ENCODE measurements at places on chromosomes 6 and 20.

DNA sequence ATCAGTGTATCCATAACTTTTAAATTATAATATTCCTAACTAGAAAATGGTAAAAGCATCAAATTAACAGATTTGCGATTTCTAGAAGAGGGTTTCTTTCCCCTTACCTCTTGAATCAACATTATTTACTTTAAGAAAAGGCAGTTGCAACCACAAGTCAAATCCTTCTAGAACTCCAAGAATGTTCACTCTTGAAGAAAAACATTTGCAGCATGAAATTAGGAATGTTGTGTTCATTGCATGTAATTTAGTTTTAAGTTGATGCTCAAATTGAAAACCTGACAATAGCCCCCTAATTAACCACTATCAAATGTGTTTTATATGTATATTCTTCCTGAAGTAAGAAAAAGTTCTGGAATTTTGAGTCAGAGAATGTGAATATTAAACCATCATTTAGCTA, 2.3 kb upstream of the REV3L start:
- DNase-seq: no peak

DNA sequence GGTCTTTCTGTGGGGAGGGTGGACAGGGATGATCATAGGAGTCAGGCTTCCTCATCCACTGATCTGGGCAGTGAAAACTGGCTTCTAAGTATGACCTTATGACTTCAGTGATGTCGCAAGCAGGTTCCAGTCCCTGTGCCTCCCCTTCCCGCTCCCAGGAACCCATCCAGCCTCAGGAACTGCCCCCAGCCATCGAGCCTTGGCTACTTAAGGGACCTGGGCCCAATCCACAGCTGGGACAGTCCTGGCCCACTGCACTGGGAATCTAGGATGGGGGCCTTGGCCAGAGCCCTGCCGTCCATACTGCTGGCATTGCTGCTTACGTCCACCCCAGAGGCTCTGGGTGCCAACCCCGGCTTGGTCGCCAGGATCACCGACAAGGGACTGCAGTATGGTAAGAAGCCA, at the start of gene LBP:
Gene LBP (plus strand): TSS at position 236 of the 405 bp plus-strand sequence. CDS start 35 bp downstream, at position 271.
- no peak for DNase-seq

GRCh38 chr6:133681891-133682290, 207.0 kb upstream of the TCF21 start:
- DNase-seq: no peak

DNA sequence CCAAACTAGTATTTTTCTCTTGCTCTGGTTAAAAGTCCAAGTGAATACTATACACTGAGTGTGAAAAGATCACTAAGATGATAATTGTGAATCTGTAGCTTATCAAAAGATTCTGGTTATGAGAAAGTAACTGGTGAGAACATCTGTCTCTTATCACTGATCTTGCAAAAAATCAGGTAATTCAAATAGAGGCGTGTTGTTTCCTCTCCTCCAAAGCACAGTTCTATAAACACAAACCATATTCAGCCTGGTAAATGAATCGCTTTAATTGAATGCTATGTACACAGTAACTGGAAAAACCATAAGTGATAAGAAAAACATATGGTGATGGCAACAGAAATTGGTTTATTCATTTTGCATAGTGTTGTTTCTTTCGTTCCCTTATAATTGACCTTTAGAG, 161.0 kb downstream of the RALGAPA2 start:
- DNase-seq: no peak

- no peak for DNase-seq
These were observed 46.4 kb upstream of the SPDEF start for GRCh38 chr6:34602318-34603111.

GRCh38 chr20:56368351-56369134, 9.8 kb downstream of the FAM210B start:
- DNase-seq: no peak

- no peak for DNase-seq
These were observed 19.0 kb upstream of the TRDN start for GRCh38 chr6:123655521-123656306.

GRCh38 chr6:143127941-143128680, 67.4 kb downstream of the AIG1 start:
- no peak for DNase-seq

GRCh38 chr6:44129841-44130322, 2.5 kb downstream of the TMEM63B start:
- no peak for DNase-seq

- DNase-seq: peak; percentile 64
These were observed 155.4 kb downstream of the NRN1 start for GRCh38 chr6:5851261-5851757.

DNA sequence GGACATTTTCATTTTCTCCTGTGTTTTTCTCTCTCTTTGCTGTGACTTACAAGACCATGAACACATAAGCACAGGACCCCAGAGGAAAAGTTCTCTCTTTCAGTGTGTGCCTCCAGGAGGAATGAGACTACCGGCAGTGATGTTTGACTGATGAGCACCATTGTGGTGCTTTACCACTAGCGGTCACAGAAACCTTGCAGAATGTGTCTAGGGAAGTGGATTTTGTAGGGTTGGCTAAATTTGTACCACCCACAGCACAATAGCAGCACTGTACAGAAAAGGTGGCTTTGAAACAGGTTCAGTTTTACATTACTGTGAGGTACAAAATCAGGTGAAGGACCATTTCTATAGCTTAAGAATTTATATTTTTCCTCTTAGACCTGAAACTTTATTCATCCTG, 301.9 kb upstream of the SUPT3H start:
- no peak for DNase-seq

DNA sequence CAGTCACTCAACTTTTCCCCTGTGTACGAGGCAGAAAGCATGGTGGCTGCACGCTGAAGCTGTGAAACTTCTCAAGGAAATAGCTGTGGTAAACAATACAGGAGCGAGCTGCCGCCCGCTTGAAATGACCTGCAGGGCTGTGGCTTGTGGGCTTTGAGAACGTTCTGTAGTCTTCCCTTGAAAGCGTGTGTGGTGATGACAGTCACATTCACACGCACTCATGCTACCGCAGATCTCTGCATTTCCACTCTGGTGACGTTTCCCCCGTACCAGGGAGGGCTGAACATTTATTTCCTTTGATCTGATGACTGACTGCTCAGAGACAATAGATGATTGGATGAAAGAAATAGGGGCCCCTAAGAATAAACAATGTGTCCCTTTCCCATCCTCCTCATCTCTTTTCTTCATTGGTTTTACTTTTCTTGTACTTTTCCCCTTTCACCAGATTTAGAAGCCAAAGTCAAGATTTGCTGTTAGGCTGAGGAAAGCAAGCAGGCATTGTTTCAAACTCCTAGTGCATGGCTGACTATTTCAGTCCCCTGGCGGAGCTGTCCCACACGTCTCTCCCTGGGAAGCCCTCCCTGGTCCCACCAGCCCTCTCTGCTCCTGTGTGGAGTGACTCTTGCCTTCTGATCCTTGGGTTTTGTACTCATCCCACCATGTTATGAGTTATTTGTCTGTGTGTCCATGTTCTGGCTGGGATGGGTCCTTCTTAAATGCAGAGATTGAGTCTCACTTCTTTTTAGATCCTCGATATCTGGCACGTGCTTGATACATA, 3.9 kb downstream of the SYTL3 start:
- DNase-seq: peak; percentile 94

GRCh38 chr20:60034231-60035110, 76.2 kb downstream of the CDH26 start:
- no peak for DNase-seq

GRCh38 chr20:50777373-50777772, 17.5 kb upstream of the BCAS4 start:
- DNase-seq: no peak

DNA sequence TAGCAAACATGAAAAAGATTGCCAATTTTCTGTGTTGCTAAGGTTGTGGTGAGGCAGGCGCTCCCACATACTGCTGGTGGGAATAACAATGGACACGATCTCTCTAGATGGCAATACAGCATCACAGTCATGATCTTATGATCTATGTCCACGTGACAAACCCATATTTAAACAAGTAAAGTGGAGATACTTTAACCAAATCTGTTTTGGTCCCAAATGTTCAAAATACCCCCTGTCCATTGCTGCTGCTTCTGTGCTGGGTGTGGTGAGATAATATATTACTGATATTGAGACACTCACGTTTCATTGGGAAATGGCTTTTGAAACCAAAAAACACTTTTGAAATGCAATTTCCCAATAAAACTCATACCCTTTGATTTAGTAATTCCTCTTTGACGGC, 23.0 kb downstream of the SIRPD start:
- no peak for DNase-seq

- DNase-seq: no peak
These were observed 22.6 kb upstream of the SH3BGRL2 start for GRCh38 chr6:79608334-79609224.

DNA sequence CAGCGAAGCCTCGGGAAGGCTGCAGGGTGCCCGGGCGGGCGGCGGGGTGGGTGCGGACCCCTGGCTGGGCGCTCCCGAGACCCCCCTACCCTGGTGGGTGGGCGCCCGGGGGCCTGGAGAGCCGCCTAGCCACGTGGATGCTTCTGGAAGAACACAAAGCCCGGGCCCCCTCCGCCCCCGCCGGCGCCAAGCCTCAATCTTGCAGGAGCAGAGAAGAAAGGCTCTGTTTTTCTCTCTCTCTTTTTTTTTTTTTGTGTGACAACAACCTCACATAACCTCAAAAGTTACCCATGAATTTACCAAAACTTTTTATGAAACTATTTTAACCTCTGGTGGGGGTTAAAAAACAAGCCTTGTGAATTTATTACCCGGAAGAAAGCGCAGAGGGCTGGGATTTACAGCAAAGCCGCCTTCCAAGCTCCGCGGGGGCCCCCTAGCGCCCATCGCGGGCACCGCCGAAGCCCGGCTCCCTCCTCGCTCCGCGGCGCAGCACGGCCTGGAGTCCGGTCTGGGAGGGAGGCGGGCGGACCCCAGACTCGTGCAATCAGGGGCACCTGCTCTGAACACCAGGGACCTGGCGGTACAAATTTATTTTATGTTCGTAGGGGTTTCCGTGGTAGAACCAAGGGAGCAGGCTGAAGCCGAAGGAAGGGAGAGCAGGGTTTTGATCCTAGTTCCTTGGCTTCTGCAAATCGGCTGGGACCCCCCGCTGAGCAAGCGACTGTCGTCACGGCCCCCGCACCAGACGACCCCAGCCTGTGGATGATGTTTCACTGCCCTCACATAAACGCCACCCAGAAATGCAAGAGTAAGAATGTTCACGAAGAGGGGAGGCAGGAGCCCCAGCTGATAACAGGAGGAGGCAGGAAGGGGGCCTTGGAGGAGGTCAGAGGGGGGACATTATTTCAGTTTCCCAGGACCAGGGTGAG, 58.9 kb downstream of the ZNF831 start:
- peak; percentile 80 for DNase-seq

DNA sequence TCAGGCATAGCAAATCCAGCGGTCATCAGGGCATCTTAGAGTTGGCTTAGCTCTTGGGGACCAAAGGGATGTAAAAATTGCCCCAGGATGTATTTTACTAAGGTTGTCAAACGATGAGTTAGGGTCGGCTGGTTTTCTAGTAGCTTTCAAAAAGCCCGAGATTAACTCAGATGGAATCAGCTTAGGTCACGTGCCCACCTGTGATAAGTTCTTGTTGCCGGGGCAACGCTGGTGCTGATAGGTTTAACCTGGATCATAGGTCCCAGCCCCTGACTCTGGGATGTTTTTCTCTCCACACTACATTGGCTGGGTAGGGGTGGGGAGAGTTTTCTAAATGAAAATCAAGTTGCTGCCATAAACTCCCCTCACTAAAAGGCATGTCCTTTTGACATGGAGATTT, 257.3 kb upstream of the SULF2 start:
- DNase-seq: no peak

GRCh38 chr6:86936834-86937218, 502 bp upstream of the HTR1E start:
- no peak for DNase-seq

DNA sequence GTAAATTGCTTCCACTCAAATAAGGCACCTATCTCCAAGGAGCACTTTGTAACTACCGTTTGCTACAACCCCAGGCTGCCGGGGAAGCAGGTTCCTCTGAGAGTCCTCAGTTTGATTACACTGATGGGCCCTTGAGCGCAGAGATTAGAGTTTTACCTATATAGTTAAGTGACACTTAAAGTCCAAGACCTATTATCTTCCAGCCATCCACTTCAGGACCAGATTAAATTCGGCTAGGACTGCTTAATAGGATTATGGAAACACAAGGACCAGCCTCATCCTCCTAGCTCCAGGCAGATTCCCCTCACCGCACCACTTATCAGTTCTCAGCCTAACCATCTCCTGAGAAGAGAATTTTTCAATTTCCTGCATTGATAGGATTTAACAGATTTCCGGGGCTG, 64.7 kb upstream of the TIAM2 start:
- no peak for DNase-seq

GRCh38 chr20:8860011-8860495, 208.8 kb upstream of the PLCB4 start:
- no peak for DNase-seq

DNA sequence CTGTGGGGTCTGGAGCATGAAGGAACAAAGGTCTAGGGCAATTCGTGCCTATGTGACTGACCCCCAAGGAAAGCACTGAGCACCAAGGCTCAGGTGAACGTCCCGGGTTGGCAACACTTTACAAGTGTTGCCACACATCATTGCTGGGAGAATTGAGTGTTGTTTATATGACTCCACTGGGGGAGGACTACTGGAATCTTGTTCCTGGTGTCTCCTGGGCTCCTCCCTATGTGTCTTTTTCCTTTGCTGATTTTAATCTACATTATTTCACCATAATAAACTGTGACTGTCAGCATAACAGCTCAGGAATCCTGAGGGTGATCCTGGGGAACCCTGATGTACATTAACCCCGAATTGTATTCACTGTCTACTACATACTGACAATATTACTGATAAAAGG, 207.7 kb upstream of the BMP2 start:
- no peak for DNase-seq

- peak; percentile 22 for DNase-seq
These were observed 6.8 kb downstream of the SCAND1 start for GRCh38 chr20:35947489-35947888.

DNA sequence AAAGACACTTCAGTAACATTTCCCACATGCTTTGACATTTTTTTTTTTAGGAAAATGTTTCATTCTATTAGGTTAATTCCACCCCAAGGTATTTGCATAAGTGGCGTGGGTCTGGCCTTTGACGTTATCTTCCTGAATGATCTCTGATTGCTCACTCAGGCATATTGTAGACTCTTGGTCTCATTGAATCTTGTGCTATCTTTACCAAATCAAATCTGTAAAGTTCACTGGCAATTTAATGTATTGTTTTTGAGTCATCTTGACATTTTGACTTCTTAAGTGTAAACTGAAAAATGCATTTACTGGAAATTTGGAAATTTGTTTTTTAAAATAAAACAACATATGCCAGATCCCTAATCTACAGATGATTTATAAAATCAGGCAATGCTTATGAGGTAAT, 16.0 kb upstream of the VIP start:
- DNase-seq: no peak

DNA sequence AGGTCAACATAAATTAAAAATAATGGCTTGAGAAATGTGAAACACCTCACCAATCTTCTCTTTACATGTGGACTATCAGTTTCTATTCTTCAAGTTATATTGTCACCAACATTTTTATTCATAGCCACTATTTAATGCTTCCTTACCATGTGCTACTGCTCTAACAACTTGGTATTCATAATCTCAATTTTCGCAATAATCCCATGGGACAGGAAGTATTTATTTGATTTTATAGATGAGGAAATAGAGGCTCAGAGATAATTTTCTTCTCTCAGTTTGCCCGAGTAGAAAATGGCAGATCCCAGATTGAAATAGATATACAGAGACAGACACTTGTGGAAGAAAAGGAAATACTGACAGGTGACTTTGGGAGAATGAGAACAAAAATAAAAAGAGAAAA, 66.6 kb downstream of the FAM83B start:
- DNase-seq: no peak

GRCh38 chr20:46324960-46325703, 16.8 kb upstream of the CDH22 start:
- no peak for DNase-seq

- no peak for DNase-seq
These were observed 15.4 kb downstream of the PNPLA1 start for GRCh38 chr6:36285187-36285671.
